Naive thymus-derived CD4-positive, alpha-beta T cell (primary cell): ENCODE measurements at places on chromosomes 3 and 15. TPM values are rescaled to one million over a fixed set of nuclear protein-coding genes. Genes with fewer than 3 reads are reported as not detected.

- no peak for DNase-seq
Measured at GRCh38 chr3:160319322-160319721, 79.7 kb downstream of the IFT80 start.

DNA sequence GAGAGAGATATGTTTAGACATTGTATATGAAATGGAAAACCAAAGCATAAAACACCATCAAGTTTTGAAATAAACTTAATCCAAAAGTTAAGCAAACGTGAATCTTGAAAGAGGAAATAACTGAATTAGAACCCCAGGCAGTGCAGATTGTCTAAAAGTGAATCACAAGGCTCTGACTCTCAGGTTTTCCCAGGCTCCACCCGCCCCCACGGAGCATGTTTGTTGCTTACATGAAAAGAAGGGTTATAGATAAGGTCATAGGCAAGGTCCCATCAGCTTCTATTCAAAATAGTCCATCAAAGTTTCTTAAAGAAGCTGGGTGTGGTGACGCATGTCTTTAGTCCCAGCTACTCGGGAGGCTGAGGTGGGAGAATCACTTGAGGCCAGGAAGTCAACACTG lies 29.0 kb upstream of the SLMAP start:
- no peak for DNase-seq

GRCh38 chr15:61697796-61698195 lies 362.5 kb downstream of the VPS13C start:
- DNase-seq, result no peak

DNA sequence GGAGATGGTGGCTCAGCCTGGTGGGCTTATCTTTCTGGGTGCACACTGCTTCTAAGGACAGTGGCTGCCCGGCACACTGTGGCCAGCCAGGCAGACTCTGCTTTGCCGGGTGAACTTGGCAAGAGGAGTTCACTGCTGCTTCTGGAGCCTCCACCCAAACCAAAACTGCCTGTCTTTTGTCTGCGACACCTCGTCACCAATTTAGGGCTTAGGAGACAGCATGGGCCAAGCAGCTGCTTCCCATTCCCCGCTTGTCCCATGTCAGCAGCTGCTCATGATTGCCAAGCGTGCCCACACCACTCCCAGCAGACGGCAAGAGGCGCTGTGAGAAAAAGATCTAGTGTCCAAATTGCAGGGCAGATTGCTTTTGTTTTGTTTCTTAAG lies 57.3 kb downstream of the LSM3 start:
- no peak for DNase-seq

SH3BP5 gene
- 21.0 TPM for total RNA-seq

GRCh38 chr15:43093026-43093425 lies 12.8 kb downstream of the UBR1 start:
- DNase-seq, result no peak

MAGEL2 gene
- total RNA-seq, result not detected

MGLL gene
- 6.0 TPM for total RNA-seq

FAM81A gene
- total RNA-seq, result not detected

CYP8B1 gene
- total RNA-seq, result not detected

- DNase-seq, result no peak
Measured at GRCh38 chr15:38024293-38025091, 90.1 kb downstream of the TMCO5A start.

MESP2 gene
- not detected in 2 replicates for total RNA-seq
